NCI-H2081 treated with DMSO at 0.1 percent for 48 hours (cell line): ENCODE measurements at places on chromosomes 7 and 10.

DNA sequence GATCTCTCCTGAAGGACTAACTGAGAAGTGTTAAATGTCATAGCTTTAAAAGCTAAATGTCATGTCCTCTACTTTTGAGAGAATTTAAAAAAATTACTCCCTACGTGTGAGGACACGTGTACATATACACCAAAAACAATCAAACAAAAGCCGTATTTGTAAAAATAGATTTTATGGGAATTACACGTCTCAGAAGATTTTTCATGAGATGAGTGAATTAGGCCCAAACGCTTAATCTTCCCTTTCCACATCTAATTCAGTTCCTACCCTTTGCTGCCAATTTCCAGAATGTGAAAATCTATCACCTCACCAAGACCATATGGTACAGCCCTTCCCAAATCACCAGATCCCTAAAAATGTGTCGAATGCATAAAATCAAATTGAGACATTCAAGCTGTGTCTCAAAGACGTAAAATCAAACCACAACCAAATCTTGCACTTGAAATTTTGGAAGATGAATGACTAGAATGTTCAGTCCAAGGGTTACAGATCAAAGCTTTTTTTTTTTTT is 1.0 kb upstream of the CTTNBP2 start:
- DNase-seq: no peak

GRCh38 chr7:83691095-83691494 is 42.2 kb upstream of the SEMA3E start:
- no peak for DNase-seq

GRCh38 chr10:77223526-77224460 is 413.8 kb downstream of the KCNMA1 start:
- no peak for DNase-seq

- DNase-seq: no peak
Observed at GRCh38 chr10:73644015-73644743, 2.9 kb upstream of the MYOZ1 start.

- DNase-seq: no peak
Observed at GRCh38 chr10:94307046-94307615, 55.6 kb downstream of the NOC3L start.

DNA sequence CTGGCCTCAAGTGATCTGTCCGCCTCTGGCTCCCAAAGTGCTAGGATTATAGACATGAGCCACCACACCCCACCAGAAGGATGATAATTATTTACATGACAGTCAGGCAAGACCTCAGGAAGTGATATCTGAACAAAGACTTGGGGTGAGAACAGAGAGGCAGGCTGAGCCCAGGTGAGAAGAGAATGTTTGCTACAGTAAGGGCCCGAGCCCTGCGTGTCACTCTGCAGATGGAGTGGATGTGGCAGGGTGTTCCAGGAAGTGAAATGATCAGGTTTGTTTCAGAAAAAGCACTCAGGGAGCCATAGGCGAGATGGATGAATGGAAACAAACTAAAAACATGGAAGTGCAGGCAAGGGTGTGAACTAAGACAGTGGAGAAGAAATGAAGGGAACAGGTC is 22.2 kb downstream of the SFMBT2 start:
- DNase-seq: no peak

- DNase-seq: no peak
Observed at GRCh38 chr7:119996634-119997033, 276.3 kb upstream of the KCND2 start.

DNA sequence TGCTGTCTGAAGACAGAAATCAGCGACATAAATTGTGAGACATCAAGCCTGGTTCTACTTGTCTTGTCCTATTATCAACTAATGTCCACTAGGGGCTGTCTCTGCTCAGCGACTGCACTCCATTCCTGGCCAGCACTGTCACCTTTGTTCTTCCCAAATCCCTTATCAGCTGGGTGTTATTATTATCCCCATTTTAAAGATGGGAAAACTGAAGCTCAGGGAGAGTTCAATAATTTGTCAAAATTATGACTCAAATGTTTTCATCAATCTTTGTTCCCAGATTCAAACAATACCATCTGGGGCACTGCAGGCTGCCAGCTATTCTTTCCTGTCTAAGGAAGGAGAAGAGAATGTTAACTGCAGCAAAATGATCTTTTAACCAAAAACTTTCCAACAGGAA is 431.6 kb upstream of the NFE2L3 start:
- no peak for DNase-seq

DNA sequence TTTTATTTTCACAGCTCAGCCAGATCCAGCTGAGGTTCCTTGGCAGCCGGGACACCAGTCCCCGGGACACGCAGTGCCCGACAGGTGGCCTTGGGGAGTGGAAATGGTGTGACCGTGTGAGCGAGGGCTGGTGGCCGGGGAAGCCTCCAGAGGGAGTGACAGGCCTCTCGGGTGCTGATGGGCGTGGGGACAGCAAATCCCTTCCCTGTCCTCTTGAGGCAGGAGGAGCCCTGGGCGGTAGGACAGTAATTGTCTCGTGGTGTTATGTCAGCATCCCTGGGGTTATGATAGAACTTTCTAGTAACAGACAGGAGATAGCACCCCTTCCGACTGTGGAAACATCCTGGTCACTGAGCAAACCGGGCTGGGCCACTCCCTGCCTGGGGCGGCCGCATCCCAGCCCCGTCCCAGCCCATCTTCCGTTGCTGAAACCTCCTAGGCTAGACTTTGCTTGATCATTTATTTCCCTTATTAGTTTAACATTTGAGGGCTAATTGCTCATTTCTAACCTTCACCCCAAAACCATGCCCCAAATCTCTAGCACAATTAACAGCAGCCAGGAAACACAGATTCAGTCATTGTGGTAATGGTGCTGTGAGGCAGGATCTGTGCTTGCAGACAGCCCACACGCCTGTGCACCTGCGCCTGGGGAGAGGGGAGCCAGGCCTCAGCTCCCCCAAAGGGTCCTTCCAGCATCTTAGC is 63.3 kb downstream of the ELFN1 start:
- no peak for DNase-seq

GRCh38 chr7:130950741-130951140 is 216.7 kb upstream of the KLF14 start:
- no peak for DNase-seq

DNA sequence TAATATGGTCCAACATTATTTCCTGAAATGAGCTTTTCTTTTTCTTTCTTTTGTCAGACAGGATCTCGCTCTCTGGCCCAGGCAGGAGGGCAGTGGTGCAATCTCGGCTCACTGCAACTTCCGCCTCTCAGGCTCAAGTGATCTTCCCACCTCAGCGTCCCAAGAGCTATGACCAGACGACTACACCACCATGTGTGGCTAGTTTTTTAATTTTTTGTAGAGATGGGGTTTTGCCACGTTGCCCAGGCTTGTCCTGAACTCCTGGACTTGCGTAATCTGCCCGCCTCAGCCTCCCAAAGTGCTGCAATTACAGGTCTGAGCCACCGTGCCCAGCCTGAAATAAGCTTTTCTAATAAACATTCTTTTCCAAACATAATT is 48.6 kb downstream of the CUL2 start:
- no peak for DNase-seq

DNA sequence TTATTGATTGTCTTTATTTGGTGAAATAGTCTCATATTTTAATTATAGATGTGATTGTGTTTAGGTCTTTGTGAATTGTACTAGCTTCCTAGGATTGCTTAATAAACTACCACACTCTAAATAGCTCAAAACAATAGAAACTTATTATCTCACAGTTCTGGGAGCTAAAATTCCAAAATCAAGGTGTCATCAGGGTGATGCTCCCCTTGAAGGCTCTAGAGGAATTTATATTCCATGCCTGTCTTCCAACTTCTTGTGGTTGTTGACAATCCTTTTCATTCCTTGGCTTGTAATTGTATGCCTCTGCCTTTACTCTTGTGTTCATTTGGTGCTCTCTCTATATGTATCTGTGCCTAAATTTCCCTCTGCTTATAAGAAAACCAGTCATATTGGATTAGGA is 155.3 kb upstream of the AKR1E2 start:
- DNase-seq: no peak

DNA sequence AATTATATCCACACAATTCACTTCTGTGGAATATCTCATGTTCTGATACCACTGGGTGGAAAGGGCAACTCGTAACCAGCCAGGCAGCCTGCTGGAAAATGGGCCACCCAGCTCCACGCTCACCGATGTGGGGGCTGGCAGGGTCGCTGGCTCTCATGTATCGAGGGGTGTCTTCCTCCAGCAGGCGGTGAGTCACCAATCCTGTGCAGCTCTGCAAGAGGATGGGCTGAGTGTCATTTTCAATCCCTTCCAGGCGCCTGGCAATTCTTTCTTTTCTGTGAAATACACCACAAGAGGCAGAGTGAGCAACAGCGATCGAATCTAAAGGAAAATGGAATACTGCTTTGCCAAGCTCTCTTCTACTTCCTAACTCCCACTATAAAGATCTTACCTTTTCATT is 80.1 kb downstream of the SVIL start:
- DNase-seq: no peak

DNA sequence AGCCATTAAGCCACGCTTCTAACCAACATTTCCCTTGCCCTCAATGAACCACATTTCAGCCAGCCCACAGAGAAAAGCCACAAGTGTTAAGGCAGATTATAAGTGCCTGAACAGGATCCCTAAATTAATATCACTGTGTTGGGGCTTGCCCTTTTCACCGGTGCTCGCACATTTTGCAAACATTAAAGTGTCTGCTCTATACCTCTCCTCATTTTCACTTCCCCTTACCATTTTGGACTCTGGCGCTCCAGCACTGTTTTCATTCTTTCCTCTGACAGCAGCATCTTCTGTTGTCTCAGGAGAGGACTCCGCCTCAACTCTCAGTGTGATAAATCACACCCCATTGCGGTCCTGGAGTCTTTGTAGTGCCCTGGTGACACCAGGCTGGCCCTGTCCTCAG is 274.2 kb downstream of the BAMBI start:
- DNase-seq: no peak

GRCh38 chr7:150945853-150946420 is 32.2 kb downstream of the KCNH2 start:
- DNase-seq: no peak

GRCh38 chr10:21020545-21020944 is 123.4 kb upstream of the NEBL start:
- no peak for DNase-seq

DNA sequence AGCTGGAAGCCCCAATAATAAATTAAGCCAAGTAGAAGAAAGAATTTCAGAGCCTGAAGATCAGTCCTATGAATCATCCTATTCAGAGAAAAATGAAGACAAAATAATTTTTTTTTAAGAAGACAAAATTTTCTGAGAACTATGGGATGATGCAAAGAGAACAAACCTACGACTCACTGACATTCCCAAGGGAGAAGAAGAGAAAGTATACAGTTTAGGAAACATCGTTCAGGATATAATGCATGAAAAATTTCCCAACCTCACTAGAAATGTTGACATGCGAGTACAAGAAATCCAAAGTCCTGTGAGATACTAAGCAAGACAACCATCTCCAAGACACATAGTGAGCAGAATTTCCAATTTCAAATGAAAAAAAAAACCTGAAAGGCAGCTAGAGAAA is 150.5 kb downstream of the THSD7A start:
- no peak for DNase-seq

GRCh38 chr10:132538790-132539421 is 1.3 kb downstream of the INPP5A start:
- DNase-seq: no peak

DNA sequence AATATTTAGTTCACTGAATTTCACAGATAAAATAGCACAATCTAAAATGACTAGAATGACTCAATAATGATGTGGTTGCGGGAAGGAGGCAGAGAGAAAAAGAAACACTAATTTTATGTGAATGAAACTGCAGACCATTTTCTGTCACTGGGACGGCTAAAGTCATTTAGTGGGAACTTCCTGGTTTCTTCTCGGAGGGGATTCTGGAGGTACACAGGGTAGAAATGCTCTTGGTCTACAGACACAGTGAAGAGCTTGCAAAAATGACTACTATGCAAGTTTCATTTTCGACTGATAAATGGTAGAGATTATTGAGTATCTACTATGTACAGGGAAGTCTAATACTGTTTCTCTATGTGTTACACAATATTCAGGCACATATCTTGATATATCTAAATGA is 63.5 kb upstream of the LRRN3 start:
- DNase-seq: no peak

GRCh38 chr7:92633211-92633906 is 43.2 kb upstream of the FAM133B start:
- DNase-seq: no peak

DNA sequence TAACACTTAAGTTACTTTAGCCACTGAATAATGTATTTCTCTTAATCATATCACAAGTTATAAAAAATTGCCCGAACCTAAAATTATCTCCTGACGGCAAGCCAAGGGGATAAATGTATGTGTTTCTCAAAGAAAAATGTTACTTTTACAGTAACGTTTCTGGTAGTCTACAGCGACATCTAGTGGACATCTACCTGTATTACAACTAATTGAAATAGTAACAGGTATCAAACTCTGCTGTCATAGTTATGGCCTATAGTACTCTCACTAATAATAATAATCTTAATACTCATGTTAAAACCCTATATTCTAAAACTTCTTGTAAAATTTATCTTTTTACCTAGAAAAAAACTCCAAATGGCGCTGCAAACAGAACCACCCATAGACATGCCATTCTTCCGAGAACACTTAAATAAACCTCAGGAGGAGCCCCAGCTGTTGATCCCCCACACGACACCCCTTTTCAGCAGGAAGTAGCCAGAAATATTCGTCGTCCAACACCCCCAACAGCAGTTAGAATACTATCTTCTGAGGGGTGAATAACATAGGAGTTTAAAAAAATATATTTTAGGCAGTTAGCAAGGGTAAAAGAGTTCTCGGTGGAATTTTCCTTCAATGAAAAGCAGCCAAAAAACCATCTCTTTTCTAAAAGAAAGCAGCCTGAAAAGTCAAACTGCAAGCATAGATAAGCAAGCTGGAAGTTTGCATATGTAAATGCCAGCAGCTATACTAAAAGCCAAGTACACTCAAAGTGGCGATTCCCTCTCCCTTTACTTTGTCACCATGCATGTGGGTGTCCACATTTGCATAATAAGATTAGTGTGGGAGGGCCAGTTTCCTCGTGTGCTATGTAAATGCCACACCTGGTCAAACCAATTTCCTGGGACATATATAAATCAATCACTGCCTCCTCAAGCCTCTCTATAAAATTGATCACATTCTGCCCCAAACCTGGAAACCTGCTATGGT is 40.5 kb upstream of the ZNF107 start:
- no peak for DNase-seq

- no peak for DNase-seq
Observed at GRCh38 chr10:12556039-12556438, 206.7 kb downstream of the CAMK1D start.

DNA sequence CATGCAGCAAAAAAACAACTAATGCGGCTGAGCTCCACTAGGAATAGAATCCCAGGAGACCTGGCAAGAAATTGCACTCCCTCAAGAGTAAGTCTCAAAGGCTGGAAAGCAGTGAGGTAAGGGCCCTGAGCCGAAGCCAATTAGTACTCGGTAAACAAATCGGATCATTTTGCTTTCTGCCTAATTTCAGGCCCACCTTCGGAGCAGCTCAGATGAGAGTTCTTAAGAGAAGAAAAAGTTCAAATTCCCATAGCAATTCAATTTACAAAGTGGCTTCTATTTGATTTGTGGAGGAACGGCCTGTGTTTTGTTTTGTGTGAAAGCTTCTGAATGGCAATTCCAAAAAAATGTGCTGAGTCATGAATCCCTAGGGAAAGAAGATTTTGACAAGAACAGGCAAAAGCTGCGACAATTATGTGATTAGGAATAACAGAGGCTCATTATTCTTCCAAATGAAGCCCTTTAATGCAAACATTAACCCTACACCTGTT is 60.9 kb downstream of the SLC16A9 start:
- DNase-seq: no peak
